ENCODE measurements at places on chromosomes 7 and 10.

DNA sequence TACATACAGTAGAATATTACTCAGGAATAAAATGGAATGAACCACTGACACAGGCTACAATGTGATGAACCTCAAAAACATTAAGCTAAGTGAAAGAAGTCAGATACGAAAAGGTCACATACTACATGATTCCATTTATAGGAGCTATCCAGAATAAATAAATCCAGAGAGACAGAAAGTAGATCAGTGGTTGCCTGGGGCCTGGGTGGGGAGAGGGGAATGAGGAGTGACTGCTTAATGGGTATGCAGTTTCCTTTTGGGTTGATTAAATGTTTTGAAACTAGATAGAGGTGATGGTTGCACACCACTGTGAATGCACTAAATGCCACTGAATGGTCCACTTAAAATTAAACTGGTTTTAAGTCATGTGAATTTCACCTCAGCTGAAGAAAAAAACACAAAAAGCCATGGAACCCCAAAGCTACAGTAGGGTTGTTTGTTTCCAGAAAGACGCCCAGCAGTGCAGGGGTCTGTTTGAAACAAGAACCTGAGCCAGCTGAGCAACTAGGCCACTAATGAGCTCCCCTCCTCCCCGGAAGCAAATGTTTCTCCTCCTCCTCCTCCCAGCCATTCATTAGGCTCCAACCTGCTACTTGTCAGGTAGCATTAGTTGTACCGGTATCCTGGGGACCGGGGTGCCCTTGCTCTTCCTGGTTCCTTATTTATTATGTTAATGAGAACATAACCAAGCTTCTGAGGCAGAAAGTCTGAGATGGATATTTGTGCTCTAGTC, 168.4 kb downstream of the EVX1 start:
- DNase-seq, result no peak

- DNase-seq, result no peak
Observed at GRCh38 chr10:97573021-97573420, 442 bp downstream of the ANKRD2 start.

GRCh38 chr10:58334817-58335305, at the start of gene UBE2D1:
TSS of gene UBE2D1 (plus strand) at chr10:58335006. CDS start at chr10:58335202, 196 bp downstream.
- no peak for DNase-seq

- DNase-seq, result no peak
Observed at GRCh38 chr7:70132852-70133690, 534.8 kb downstream of the AUTS2 start.

GRCh38 chr7:55427800-55428199, 62.7 kb downstream of the LANCL2 start:
- DNase-seq, result peak; percentile 47

- no peak for DNase-seq
Observed at GRCh38 chr7:102262546-102262945, 24.1 kb upstream of the SH2B2 start.

DNA sequence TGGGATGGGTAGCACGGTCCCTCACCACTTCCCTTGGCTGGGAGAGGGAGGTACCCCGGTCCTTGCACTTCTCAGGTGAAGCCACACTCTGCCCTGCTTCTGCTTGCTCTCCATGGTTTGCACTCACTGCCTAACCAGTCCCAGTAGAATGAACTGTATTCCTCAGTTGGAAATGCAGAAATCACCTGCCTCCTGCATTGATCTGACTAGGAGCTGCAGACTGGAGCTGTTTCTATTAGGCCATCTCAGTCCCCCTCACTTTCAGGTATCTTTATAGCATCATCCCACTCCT, 264.9 kb downstream of the ZWINT start:
- no peak for DNase-seq

DNA sequence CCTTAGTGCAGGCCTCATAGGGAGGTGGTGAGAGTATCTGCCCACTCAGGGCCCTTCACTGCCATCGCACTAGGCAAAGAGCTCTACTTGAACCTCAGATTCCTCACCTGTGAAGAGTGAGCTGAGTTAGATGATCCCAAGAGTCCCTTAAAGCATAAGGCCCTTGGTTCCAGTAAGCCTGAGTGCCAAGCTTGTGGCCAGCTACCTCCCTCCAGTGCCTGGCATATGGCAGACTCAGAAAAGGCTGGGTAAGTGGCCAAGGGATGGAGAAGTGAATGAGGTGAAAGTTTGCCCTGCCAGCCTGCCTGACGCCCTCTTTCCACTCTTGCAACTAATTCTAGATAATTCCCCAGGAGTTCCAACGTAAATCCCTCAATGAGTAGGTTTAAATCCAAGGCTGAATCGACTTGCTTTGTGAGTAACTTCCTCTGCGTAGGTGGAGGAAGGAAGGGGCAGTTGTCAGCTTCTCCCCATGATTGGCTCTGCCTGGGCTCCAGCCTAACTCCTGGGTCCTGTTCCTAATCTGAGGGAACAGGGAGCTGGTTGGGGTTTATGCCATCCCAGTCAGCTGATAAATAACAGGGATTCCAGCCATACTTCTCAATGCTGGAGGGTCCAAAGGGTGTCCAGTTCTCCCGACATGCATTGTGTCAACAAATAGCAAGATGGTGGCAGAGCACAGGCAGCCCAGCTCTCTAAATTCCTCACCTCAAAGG, 14.2 kb downstream of the DUSP5 start:
- no peak for DNase-seq

DNA sequence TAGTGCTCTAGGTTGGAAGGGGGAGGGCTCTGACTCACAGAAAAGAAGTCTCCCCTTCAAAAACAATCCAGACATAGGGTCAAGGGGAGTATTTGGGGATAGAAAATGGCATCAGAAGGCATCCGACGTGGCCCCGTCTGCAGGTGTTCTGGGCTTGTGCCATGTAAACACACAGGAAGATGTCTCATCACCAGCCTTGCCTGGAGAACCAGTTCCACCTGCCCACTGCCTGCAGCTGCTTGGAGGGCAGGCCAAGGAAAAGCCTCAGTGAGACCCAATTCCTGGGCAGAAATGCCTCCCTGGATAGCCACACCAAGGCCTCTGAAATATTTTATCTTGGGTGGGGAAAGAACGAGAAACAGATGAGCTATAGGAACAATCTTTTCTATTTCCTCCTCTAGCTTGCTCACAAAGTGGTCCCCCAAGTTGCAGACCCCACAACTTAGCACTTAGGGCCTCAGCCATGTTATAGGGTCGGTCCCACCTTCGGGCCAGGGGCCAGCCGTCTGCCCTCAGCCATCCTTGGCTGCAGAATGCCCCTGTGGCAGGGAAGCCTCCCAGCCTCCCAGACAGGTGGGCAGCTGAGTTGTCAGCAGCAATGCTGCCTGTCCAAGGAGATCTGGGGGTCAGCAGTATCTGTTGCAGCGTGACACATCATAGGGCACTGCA, 54.3 kb upstream of the ECHDC3 start:
- no peak for DNase-seq

DNA sequence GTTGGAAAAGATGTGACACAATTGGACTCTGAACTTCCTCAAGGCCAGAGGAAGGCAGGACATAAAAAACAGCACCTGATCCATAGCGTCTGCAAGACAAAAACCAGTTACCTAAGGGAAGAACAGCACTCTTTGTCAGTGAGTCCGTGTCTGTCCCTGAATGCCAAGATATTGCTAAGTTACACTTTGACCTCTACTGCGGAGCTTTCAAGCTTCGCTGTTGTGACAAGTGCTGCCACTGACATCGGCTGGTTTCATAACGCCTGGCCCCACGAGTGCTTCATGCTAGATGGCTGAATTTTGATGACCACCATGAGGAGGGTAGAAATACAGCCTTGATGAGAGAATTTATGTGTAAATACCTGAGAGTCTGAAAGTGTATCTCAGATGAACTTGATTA, 49.7 kb upstream of the JAZF1 start:
- DNase-seq, result no peak

DNA sequence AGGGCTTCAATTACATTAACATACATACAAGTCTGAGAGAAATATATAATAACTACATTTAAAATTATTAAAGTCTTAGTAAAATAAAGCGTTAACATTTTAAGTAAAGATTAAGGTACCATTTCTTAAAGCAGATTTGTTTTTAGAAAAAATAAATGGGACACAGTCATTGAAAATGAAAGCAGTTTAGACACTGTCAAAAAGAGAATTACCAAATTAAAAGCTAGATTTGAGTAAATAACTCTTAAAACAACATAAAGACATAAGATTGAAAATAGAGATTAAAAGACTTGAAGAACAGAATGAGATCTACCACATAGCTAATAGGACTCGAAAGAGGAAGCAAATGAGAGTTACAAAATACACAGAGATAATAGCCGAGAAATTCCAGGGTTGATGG, 562.2 kb upstream of the FOXK1 start:
- DNase-seq, result no peak

DNA sequence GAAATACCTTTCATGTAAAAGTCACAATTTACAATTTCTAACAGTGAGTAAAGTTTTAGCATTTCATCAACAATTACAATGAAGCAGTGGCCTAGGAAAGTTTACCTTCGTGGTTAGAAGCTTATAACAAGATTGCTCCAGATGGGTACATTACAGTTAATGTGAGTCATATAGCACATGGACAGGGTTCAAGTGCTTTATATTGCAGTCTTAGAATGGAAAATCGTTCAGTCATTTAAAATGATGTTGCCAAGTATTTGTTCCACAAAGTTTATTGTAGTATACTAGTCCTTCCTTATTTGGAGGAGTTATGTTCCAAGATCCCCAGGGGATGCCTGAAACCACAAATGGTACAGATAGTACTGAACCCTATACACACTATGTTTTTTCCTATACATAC, 174.6 kb upstream of the TARP start:
- no peak for DNase-seq

DNA sequence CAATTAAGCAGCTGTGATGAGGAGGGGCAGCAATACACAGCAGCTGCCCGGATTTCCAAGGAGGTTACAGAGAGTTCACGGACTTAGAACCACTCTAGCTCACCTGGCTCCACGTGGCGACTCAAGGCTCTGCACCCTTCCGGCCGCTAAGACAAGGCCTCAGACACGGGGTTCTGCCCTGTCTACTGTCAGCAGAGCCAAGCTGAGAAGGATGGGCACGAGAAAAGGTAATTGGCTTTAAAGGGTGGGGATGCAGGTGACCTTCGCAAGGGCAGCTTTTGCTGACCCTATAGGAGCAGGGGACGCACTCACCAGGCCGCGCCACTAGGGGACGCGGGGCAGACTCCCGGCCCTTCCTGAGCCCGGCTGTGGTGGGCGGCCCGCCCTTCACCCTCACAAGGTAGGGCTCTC, 152.4 kb downstream of the KIF20B start:
- DNase-seq, result no peak

DNA sequence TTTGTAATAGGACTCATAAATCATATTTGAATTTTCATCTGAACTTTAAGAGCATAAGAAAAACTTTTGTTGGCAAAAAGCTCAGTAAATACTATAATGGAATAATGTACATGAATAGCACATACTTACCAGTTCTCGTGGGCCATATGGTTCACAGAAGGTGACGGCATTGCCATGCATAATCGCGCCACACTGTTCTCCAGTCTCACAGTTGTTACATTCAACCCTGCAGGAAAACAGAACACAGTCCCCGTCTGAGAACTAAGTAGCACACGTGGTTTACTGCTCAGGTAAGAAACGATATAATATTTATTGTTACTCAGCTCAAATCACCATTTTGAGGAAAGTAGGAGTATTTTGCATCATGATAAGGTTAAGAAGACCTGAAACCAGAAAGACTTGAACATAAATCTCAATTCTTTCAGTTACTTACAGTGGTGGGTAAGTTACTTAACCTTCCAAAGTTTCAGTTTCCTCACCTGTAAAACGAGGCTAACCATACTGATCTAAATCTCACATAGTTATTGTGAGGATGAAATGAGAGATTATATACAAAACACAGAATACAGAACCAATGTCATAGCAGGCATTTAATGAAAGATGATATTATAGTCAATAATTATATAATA, 261.4 kb downstream of the RELN start:
- no peak for DNase-seq

DNA sequence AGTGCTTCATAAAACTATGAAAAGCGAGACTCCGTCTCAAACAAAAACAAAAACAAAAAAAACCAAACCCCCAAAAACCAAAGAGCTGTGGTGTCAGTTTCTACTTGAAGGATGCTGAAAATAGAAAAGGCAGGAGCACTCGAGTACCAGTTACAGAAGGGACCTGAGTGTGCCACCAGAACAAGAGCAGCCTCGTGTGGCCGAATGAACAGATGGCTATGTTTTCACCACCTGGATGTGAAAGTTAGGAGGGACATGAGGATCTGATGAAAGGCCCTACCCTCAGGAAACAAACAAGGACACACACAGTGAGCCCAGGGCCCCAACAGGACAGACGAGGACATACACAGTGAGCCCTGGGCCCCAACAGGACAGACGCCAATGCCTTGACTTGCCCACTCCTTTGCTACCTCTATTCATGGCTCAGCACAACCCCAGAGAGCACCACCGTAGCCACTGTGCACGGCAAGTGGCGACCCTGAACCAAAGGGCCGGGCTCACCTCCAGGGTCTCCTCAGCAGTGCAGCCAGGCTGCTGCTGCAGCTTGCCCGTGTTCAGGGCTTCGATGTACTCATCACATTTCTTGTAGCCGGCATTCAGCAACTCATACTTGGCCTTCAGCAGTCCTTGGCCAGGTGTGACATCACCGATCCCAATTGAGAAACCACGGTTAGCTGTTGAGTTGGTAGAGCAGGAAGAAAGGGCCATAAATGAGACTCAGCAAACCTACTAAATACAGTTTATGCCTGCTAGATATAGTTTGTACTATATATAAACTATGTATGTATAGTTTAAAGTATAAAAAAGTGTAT, 24.9 kb downstream of the POLR3A start:
- no peak for DNase-seq

GRCh38 chr10:129333706-129334105, 133.3 kb upstream of the MGMT start:
- DNase-seq, result no peak

GRCh38 chr10:51642581-51642980, 56.8 kb downstream of the CSTF2T start:
- no peak for DNase-seq

DNA sequence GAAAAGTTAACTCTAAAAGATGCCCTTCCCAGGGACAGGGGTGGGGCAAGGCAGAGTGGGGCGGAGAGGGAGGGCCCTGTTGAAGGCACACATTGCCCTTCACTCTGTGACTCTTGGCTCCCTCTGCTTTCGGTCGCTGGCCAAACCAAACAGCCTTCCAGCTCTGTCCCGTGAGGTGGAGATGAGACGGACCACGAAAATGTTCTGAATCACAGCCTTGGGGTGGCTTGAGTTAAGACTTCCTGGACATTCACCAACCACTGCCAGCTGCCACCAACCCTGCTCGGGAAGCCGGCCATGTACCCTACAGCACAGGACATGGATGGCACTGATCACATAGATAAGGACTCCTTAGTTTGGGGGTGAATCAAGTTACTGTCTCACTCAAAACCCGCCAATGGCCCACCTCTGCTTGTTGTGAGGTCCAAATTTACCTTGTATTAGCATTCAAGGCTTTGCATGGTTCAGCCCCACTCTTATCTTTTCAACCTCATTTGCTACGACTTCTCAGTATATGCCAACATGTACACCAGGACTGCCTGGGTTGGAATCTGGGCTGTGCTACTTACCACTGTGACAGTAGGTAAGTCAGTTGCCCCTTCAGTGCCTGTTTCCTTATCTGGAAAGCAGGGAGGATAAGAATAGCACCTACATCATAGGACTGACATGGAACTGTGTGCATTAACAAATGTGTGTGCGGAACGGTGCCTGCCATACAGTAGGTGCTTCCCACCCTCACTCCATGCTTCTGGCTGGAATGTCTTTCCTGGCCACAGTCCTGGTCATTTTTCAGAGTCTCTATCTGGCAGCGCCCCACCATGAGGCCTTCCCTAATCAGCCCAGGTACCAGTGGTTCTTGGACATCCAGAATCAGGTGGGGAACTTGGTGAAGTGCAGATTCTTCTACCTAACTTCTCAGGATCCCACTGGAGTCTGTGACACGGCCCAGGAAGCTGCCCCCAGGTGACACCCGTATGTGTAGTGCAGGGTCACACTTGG, 28.0 kb downstream of the ITPRIP start:
- DNase-seq, result no peak

Measured in NCI-H187 (cell line).